ENCODE measurements at places on chromosomes 13 and 19. TPM values are rescaled to one million over a fixed set of nuclear protein-coding genes. Genes with fewer than 3 reads are reported as not detected.

KIRREL2 gene
- 1.4 TPM for total RNA-seq

PEAK3 gene
- total RNA-seq = not detected

FFAR1 gene
- total RNA-seq = not detected

PSG2 gene
- total RNA-seq = not detected

CELF5 gene
- total RNA-seq = 0.20 TPM

GRCh38 chr19:2327773-2328400 is 499 bp downstream of the LSM7 start:
- peak; percentile 82 for DNase-seq
- peak overlapping the region; percentile 95 for H3K4me3 ChIP-seq
- no peaks in the 10 kb centered on the region for H3K27me3 ChIP-seq
- peaks cover 67% of the 10 kb centered on the region for H3K4me1 ChIP-seq
- H3K27ac ChIP-seq = peak overlapping the region; percentile 98

GRCh38 chr13:47139519-47139918 is 242.7 kb upstream of the HTR2A start:
- H3K36me3 ChIP-seq = no peaks in the 10 kb centered on the region
- no peaks in the 10 kb centered on the region for H3K4me1 ChIP-seq
- DNase-seq = no peak
- H3K27ac ChIP-seq = no peak overlapping the region
- peaks cover 1% of the 10 kb centered on the region for H3K27me3 ChIP-seq

DNA sequence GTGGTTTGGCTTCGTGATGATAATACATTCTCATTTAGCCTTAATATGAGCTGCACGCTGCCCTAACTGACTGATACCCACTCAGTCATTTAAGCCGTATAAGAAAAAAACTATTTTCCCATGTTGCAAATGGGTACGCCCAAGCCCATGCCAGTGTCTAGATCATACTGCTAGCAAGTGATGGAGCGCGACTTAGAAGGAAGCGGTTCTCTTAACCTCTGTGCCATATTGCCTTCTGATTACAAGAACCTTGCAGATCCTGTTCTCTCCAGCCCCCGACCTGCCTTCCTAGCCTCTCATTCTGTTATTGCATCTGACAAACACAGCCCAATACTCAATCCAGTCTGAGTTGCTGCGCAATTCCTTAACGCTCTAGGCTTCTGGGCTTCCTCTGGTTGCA is 603 bp downstream of the GPALPP1 start:
- H3K27ac ChIP-seq = peak overlapping the region; percentile 97
- H3K36me3 ChIP-seq = peaks cover 23% of the 10 kb centered on the region
- peaks cover 56% of the 10 kb centered on the region for H3K4me1 ChIP-seq
- DNase-seq = peak; percentile 16
- H3K4me3 ChIP-seq = peak overlapping the region; percentile 94
- H3K27me3 ChIP-seq = no peaks in the 10 kb centered on the region

GRCh38 chr13:53311561-53311960 is 282.9 kb downstream of the OLFM4 start:
- no peak overlapping the region for H3K27ac ChIP-seq
- DNase-seq = no peak
- H3K4me3 ChIP-seq = no peak overlapping the region
- H3K4me1 ChIP-seq = no peaks in the 10 kb centered on the region
- no peaks in the 10 kb centered on the region for H3K27me3 ChIP-seq

GRCh38 chr13:96796091-96796633 is 198.1 kb downstream of the OXGR1 start:
- no peaks in the 10 kb centered on the region for H3K36me3 ChIP-seq
- no peak overlapping the region for H3K27ac ChIP-seq
- no peaks in the 10 kb centered on the region for H3K4me1 ChIP-seq

DNA sequence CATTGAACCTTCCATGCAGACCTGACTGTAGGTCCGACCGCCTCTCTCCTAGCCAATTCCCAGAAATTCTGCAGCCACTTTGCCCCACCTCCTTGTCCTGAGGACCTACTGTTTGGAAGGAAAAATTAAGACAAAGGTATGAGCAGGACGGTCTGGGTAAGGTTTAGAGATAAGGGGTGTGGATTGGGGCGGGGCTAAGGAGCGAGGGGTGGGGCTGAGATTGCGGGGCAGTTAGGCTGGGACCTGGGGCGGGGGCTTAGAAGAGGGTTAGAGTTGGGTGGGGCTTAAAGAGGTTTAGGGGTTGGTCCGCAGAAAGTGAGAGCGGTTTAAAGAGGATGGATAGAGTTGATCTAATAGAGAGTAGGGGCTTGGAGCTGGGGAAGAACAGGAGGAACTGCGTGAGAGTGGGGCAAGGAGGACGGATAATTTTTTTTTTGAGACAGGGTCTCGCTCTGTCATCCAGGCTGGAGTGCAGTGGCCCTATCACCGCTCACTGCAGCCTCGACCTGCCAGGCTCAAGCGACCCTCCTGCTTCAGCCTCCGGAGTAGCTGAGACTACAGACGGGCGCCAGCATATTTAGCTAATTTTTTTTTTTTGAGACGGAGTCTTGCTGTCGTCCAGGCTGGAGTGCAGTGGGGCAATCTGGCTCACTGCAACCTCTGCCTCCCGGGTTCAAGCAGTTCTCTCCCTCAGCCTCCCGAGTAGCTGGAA is 1.7 kb upstream of the ZNF865 start:
- DNase-seq = no peak
- peak overlapping the region; percentile 91 for H3K27ac ChIP-seq
- no peaks in the 10 kb centered on the region for H3K27me3 ChIP-seq
- peaks cover 50% of the 10 kb centered on the region for H3K4me1 ChIP-seq
- H3K4me3 ChIP-seq = peak overlapping the region; percentile 80

- no peaks in the 10 kb centered on the region for H3K36me3 ChIP-seq
- no peak for DNase-seq
- peaks cover 15% of the 10 kb centered on the region for H3K27me3 ChIP-seq
- H3K4me1 ChIP-seq = peaks cover 10% of the 10 kb centered on the region
- H3K27ac ChIP-seq = no peak overlapping the region
Observed at GRCh38 chr19:29873801-29874575, 62.2 kb downstream of the CCNE1 start.

GRCh38 chr19:10021446-10021845 is 8.2 kb downstream of the RDH8 start:
- H3K27me3 ChIP-seq = peaks cover 4% of the 10 kb centered on the region
- H3K4me1 ChIP-seq = no peaks in the 10 kb centered on the region
- no peak overlapping the region for H3K27ac ChIP-seq
- no peak for DNase-seq

GRCh38 chr13:68888832-68889231 is 1218.8 kb upstream of the ATXN8OS start:
- no peak overlapping the region for H3K4me3 ChIP-seq
- H3K36me3 ChIP-seq = no peaks in the 10 kb centered on the region
- no peak overlapping the region for H3K27ac ChIP-seq
- H3K4me1 ChIP-seq = no peaks in the 10 kb centered on the region
- H3K27me3 ChIP-seq = no peaks in the 10 kb centered on the region

- peaks cover 1% of the 10 kb centered on the region for H3K27me3 ChIP-seq
- H3K4me3 ChIP-seq = no peak overlapping the region
- H3K27ac ChIP-seq = no peak overlapping the region
Observed at GRCh38 chr13:38173403-38173802, 176.2 kb upstream of the UFM1 start.

DNA sequence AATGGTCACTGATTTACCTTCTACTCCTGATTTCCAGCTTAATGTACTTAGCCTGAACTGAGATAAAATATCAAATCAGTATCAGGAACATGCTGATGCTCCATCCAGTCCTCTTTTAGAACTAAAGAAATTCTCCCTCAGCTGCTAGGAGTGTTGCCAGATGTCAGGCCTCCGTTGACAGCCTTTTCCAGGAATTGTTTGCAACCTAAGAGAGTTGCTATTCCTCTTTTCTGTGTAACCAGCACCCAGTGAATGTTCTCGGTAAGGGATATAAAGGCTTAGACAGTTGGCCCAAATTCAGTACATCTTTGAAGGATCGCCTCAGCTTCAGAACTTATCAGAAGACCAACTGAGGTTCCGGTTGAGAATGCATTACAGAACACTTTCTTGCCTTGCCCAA is 559.0 kb downstream of the PCDH17 start:
- no peak overlapping the region for H3K27ac ChIP-seq
- H3K27me3 ChIP-seq = no peaks in the 10 kb centered on the region
- DNase-seq = no peak
- no peaks in the 10 kb centered on the region for H3K4me1 ChIP-seq

GRCh38 chr19:49447485-49448431 is 3.9 kb downstream of the PIH1D1 start:
- no peak overlapping the region for H3K27ac ChIP-seq
- H3K27me3 ChIP-seq = peaks cover under 1% of the 10 kb centered on the region
- no peak overlapping the region for H3K4me3 ChIP-seq

DNA sequence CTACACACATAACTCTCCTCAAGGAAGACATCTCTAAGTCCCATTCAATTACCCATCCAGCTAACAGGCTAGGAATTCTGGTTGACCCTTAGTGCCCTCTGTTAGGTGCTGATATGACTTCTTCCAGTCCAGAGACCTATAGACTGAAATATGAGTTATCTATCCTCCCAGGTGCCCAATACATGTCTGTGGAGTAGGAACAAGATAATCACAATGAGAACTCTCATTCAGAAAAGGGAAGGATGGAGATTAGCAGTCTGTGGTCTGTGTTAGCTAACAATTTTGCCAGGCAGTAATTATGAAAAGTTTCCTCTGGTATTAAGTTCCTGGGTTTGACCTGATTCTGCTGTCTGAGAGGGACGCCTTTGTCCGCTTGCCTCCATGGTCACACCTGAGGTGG is 44.2 kb upstream of the SLAIN1 start:
- no peaks in the 10 kb centered on the region for H3K4me1 ChIP-seq
- H3K27me3 ChIP-seq = peaks cover 2% of the 10 kb centered on the region
- no peak for DNase-seq
